Hematopoietic multipotent progenitor cell treated with erythropoietin and hydrocortisone succinate and interleukin-3 and kit ligand, for 17 days (in vitro differentiated cells): ENCODE measurements at places on chromosomes 6 and 20.

DNA sequence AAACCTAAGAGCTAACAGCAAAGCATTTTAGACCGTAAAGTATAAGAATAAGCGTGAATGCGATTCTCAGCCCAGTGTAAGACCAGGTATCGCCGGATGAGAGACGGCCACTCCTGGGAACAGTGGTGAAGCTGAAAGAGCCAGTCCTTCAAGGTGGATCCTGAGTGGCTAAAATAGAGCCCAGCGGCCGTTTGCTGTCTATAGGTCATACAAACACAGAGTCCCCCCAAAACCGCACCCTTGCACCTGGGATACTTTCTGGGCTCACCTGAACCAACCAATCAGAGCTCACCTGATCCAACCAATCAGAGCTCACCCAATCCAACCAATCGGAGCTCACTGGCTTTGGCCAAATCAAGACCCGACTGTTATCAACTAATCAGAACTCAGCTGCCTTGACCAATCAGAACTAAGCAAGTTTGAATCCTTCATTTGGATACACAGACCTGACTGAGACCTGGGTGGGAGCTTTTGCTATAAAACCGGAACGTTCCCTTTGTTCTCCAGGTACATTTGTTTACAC, 248.2 kb downstream of the DLL1 start:
- DNase-seq, result no peak

DNA sequence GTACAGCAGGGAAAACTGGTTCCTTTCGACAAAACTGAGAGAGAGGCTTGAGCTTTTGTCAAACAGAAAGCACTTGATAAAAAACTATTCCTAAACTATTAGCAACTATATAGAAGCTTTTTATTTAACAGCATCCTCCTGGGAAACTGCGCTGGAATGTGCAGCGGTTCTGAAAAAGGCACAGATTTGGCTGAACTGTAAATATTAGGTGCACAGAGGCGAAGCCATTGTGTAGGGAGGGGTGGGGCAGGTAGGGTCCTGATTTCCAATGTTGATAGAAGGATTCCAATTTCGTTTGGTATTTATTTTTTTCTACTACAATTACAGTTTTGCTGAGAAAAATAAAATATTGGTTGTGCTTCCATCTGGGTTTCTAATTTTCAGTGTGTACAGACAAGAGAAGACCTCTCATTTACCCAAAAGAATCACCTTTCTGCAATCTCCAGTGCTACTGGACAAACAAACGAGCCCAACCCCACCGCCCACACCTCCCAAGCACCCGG, 698 bp upstream of the SH3BGRL2 start:
- no peak for DNase-seq

DNA sequence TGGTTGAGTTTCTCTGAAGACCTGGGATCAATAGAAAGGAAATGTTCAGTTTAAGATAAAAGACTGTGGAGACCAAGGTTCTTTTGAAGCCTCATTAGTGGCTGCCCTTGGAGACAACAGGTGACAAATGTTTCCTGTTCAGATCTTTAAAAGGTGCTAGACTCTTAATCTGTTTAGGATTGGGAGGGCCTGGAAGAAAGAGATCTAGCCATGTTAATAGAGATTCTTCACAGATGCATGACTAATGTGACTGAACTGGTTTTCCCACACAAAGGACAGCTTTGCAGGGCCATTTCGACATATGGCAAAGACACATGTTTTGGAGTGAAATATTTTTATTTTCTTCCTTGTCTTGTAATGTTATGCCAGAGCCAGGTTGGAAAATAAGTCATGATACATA, 82.2 kb downstream of the WDR27 start:
- DNase-seq, result no peak

- DNase-seq, result no peak
Measured at GRCh38 chr6:8299034-8299433, 136.3 kb downstream of the SLC35B3 start.

GRCh38 chr6:134553936-134554335, 236.0 kb upstream of the SGK1 start:
- no peak for DNase-seq

DNA sequence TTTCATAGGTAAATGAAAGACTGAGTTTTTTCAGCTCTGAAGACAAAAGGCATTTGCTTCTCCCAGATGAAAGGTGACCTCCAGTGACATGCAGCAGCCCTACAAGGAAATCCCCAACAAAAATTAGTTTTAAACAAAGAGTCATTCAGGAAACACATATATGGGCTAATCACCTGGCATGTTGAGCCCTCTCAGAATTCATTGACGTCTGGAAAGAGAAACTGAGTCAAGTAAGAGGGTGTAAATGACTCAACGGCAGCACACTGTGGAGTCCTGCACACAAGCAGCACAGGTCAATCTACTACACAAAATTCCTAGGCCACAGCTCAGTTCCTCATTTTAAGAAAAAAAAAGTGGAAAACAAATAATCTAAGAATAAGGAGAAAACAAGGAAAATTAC, 592.3 kb downstream of the EPHA7 start:
- DNase-seq, result no peak

DNA sequence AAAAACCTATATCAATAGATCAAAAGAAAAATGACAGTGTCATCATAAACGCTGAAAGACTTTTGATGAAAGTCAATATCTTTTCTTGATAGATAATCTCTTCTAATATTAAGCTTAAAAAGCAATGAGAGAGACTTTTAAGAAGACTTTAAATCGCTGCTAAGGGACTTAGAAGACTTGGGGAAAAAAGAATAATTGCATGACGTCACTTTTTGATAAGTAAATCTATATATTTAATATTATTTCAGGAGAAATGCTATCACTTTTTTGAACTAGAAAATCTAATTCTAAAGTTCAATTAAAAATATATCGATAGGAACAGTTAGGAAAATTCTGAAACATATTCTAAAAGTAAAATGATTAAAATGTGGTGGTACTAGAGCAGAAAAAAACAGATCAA, 78.7 kb upstream of the TSHZ2 start:
- no peak for DNase-seq

- no peak for DNase-seq
Measured at GRCh38 chr6:26200918-26201721, 113.9 kb downstream of the HFE start.

GRCh38 chr6:3631877-3632276, 119.6 kb downstream of the PXDC1 start:
- no peak for DNase-seq

DNA sequence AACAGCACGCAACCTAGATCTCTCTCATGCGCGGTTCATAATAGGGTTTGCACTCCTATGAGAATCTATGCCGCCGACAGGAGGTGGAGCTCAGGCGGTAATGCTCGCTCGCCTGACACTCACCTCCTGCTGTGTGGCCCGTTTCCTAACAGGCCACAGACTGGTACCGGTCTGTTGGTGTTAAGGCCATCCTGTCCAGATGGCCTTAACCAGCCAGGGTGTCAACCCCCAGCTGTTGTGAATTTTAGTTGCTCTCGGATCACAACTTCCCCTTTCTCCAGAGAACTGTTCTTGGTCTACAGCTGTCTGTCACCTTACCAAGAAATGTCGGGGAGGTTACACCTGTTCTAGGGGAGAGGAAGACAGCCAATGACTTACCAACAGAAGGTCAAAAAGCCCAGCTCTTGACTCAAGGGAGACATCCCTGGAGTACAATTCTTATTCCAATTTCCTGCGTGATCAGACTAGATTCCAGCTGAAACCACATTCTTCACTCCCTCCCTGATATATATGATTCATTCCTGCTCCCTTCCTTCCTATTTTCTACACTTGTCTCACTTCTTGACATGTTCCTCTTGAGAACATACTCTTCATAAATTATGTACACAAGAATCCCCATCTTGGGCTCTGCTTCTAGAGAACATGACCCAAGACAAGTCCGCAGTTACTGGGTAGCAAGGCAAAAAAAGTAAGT, 23.1 kb upstream of the DNAAF9 start:
- no peak for DNase-seq

- DNase-seq, result no peak
Measured at GRCh38 chr20:62523473-62524203, 47.8 kb upstream of the GATA5 start.

GRCh38 chr6:161444464-161444863, 170.6 kb upstream of the AGPAT4 start:
- DNase-seq, result no peak
